ENCODE measurements at places on chromosomes 16 and 17.

- DNase-seq: no peak
Observed at GRCh38 chr16:76035689-76036088, 241.5 kb upstream of the CNTNAP4 start.

- DNase-seq: no peak
Observed at GRCh38 chr17:71085238-71086033, 916.1 kb downstream of the KCNJ2 start.

DNA sequence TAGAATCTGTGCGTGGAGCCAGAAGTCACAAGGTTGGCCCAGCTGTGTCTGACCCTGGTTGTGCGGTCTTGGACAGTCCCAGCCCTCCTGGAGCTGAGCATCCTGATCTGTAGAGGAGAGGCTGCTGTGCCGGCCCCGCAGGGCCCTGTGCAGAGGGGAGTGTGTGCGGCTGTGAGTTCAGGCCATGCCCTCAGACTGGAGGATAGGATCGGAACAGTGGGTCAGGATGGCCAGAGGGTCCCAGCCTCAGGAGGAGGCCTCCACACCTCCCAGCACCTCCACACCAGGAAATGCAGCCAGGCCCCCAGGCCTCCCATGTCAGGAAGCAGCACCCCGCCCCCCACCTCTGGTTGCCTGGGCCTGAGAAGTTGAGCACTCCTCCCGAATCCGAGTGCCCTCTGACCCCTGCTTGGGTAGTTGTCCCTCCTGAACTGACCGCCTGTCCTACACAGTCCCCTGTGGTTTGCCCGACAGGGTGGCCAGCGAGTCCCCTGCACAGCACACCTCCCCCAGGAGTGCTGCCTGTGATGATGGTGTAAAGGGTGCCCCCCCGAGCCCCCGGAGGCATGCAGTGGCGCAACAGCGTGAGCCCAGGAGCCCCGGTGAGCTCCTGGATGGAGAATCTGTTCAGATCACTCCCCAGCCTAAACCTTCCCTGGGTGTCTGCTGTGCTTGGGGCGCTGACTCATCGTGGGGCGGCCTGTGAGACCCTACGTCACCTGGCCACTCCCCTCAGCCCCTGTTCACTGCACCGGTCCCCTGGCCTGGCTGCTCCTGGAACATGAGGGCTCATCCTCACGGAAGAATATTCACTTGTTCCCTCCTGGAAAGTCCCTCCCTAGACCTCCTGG, 285.2 kb downstream of the SEC14L1 start:
- no peak for DNase-seq

- DNase-seq: peak; percentile 68
Observed at GRCh38 chr17:7549401-7550055, 670 bp downstream of the TNFSF12 start.

DNA sequence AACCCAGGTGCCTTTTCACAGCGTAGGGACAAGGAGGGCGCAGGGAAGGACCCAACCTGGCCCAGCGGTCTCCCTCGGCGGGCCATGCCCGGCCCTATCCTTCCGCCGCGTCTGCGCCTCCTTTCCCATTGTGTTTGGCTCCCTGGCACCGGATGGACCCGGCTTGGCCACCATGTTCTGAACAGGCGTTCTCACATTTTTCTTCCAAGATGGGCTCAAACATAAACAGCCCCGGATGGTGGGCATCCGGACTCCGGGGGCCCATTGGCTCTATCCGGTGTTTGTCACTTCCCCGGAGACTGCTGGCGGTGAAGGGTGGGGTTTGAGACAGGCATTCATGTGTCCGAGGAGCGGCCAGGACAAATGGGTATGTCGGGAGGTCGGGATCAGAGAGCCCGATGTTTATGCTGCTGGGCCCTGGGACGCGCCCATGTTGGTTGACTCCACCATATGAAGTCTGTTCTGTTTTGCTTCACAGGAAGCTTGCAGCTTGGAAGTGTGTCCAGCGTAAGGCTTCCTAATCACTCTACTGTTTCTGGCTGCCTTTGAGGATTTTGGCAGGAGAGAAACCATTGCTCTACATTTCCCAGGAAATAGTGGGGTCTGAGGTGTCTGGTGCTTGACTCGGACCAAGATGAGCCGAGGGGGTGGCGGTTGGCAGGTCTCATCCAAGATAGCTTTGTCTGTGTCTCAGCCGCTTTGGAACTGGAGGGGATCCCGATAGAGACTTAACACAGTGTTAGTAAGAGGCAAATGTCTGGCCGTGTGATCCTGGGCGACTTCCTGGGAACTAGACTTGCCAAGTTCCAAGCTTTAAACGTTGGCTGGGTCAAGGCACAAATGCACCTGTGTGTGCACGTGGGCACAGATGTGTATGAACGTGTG, 188.3 kb downstream of the IRF8 start:
- no peak for DNase-seq

Data from activated naive CD4-positive, alpha-beta T cell treated with anti-CD3 and anti-CD28 coated beads, Interleukin-2, amount 10 ng/mL, durations not matched to agents 7 days and 5 days (primary cell).